ENCODE measurements at places on chromosomes 2 and 18.

DNA sequence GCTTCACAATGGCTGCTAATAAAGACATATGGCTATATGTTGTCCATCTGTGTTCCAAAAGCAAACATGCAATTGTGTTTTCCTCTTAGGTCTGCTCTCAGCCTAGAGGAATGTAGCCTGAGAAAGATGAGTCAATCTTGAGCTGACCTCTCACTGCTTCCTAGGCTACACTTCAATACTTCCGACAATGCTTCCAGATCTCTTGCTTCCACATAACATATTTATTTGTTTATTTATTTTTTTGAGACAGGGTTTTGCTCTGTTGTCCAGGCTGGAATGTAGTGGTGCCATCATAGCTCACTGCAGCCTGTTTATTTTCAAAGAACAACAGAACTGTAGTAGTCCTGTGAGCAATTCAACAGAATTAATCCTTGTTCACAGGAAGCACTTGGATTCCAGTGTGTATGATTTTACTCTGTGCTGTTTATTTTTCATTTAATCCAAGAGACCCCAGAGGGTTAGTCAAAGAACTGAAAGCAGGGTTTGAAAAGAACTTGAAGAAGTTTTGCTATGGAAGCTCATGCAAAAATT is 437.9 kb downstream of the TXNL1 start:
- DNase-seq: no peak

- no peak for DNase-seq
Observed at GRCh38 chr2:43269074-43269572, 42.7 kb upstream of the ZFP36L2 start.

DNA sequence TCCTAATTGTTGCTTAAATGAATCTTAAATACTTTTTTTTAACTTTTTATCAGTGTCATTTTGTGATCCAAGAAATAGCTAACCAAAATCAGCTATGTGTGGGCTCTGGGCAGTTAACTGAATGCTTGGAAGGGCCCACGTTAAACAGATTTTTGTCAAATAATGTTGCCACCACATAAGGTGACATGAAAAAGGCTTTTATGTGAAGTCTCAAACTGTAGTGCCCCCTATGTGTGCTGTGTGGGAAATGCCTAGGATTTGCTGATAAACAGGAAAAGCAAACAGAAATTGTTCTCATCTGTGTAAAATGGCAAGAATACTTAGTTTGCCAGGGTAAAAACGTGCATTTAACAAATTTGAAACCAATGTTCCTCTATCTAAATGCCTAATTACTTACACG is 242.2 kb downstream of the ZNF516 start:
- DNase-seq: no peak

DNA sequence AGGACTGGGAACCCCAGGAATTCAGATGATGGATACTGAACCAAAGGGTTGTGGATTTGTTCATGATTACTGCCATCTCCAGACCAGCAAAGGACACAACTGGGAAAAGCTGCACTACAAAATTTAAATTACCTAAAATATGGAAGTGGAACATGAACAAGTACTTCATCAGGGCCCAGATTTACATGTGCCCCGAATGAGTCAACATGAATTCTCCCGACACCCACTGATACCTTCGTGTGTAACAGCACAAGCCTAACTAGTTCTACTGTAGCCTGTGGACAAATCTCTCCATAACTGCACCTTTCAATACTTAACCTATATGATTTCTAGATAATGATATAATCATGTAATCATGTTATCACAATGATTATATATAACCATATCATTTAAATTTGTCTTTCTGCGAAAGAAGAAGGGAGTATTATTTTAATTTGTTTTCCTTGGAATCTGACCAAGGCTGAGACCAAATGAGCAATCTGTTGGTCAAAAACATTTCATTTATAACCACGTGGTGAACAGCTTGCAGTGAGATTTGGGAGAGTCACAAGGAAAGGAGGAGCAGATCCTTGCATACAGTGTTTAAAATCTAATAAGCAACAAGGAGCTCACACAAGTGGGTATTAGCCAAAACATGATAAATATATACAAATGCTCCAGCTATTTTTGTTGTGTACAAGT is 70.5 kb downstream of the CACNB4 start:
- DNase-seq: no peak

DNA sequence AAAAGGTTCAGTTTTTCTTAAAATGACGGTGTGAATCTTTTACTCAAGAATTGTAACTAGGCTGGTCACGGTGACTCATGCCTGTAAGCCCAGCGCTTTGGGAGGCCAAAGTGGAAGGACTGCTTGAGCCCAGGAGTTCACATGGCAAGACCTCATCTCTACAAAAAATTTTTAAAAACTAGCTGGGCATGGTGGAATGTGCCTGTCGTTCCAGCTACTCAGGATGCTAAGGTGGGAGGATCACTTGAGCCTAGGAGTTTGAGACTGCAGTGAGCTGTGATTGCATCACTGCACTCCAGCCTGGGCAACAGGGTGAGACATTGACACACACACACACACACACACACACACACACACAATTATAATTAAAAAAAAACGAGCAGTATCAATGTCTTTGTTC is 369.8 kb downstream of the DPP10 start:
- no peak for DNase-seq

GRCh38 chr2:64765160-64765805 is 111.6 kb upstream of the SERTAD2 start:
- no peak for DNase-seq

GRCh38 chr2:39464864-39465263 is 27.8 kb upstream of the MAP4K3 start:
- no peak for DNase-seq

GRCh38 chr2:5387406-5387805 is 304.8 kb upstream of the SOX11 start:
- no peak for DNase-seq

DNA sequence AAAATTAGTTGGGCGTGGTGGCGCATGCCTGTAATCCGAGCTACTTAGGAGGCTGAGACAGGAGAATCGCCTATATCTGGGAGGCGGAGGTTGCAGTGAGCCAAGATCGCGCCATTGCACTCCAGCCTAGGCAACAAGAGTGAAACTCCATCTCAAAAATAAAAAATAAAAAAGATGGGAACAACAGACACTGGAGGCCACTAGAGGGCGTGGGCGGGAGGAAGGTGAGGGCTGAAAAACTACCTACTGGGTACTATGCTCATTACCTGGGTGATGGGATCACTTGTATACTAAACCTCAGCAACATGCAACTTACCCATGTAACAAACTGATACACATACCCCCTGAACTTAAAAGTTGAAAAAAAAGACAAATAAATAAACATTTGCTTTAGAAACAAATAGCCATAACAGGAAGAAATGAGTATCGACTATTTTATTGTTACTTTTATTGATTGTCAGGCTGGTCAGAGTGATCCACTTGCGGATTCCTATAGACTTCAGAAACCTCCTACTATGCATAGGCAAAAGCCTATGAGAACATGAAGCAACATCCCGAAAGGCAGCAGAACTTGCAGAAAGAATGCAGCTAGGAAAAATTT is 61.0 kb downstream of the TMEM163 start:
- DNase-seq: peak; percentile 44

- no peak for DNase-seq
Observed at GRCh38 chr18:31954349-31954748, 11.4 kb upstream of the TRAPPC8 start.
